Fibroblast of lung (primary cell): ENCODE measurements at places on chromosomes 11 and 22.

GRCh38 chr22:33869946-33870345 is 50.3 kb downstream of the LARGE1 start:
- DNase-seq = peak; percentile 65

DNA sequence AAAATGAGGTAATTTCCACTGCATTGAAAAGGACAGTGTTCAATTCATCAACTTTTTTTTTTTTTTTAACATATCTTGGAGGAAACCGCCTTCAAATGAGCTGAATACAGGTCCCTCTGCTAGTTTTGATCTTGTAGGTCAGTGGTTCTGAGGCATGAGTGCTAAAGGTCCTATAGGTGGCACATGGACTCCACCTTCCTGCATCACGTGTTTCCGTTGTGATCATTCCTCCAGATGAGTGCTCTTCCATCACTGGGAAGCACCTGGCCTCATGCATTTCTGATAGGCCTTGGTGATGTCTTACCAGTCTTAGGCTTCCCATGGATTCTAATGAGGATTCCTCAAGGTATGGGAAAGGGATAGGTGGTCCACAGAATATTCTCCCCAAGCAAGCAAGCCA is 37.8 kb downstream of the FDX1 start:
- no peak for DNase-seq

- peak; percentile 44 for DNase-seq
Observed at GRCh38 chr11:122672892-122673291, 17.4 kb downstream of the UBASH3B start.

GRCh38 chr11:130340671-130341319 is 26.1 kb upstream of the ZBTB44 start:
- no peak for DNase-seq

DNA sequence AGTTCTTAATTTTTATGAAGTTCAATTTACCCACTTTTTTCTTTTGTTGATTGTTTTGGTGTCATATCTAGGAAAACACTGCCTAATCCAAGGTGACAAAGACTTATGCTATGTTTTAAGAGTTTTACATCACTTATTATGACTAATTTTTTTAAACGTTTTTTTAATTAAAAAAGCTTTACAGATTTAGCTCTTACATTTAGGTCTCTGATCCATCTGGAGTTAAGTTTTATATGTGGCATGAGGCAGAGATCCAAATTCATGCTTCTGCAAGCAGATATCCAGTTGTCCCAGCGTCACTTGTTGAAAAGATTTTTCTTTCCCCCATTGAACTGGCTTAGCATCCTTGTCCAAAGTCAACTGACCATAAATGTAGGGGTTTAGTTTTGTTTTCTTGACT is 72.6 kb downstream of the PACSIN2 start:
- no peak for DNase-seq
